ENCODE measurements at places on chromosomes 2 and 18.

DNA sequence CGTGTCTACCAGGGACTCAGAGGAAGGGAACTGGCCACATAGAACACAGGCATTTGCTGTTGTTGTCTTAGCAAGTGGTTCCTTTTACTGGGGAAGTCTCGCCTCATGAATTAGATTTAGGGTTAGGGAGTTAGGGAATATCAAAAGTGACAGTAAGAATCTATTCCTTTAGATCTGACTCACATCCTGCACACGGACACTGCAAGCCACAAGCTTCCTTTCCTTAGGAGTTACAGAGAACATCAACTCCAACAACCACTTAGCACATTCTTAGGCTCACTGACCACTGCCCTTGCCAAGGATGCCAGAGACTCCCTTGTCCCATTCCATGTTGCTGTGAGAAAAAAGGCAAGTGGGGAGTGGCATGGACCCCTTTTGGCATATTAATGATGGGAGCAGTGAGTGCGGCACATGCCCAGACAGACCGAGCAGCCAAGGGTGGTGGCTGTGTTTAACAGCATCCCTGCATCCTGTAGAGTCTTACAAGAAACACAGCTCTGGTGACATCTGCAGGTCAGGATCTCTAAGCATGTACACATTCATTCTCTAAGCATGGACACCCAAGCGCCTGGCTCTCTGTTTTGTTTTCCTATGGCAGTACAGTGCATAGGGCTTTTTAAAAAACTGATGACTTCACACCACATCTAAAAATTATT, 745.6 kb upstream of the RAB6C start:
- no peak for DNase-seq

DNA sequence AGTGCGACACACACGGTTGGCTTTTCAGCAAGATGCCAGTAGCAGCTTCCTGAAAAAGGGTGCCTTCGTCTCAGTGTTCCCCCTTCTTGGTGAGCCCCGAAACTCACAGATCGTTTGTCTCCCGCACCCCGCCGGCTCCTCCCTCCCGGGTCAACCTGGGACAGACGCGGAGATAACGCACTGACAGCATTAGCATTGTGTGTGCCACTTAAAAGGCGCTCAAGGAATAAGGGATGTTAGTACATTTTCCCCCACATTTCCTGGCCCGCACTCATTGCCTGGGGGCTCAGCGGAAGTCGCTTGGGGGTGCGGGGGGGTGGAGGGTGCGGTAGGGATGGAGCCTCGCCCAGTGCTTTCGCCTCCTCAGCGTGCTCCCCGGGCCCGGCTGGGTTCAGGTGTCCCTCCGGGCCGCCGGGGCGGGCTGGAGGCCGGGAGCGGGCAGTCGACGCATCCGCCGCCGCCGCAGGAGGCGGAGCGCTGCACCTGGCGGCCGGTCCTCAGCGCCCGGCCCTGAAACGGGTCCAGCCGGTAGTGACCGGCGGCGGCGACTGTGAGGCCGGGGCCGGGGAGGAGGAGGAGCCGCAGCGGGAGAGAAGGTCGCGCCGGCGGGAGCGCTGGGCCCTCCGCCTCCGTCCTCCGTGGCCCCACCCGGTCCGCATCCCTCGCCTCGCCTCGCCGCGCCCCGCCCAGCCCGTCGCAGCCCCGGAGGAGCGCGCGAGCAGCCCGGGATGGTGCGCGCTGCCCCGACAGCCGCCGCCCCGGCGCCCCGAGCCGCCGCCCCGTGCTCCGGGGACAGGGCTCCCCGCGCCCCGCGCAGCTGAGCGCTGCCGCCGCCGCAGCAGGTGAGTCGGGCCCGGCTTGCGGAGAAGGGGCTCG, at the start of gene MFSD6:
Gene MFSD6, plus strand, starts transcription at position 694 of the 876 bp plus-strand sequence. CDS start 27,675 bp downstream, outside the sequence.
- DNase-seq: peak; percentile 25

DNA sequence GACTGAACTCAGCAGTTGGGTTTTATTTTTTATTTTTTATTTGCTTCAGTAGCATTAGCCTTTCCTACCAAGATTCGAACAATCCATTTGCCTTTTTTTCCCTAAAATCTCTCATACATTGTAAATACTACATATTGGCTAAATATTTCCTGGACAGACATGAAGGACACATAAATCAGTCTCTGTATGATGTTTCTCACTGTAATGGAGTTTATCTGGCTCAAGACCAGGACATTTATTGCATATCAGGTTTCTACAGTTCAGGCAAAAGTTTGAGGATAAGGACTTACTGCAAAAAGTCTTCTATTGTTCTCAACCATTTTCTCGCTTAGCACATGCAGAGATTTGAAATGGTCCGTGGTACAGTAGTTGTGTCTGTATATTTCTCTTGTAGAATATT, 3.3 kb downstream of the CLUL1 start:
- no peak for DNase-seq

GRCh38 chr2:196555726-196556125, 83.8 kb upstream of the CCDC150 start:
- no peak for DNase-seq

GRCh38 chr2:233928594-233929351, 11.6 kb downstream of the TRPM8 start:
- DNase-seq: no peak

DNA sequence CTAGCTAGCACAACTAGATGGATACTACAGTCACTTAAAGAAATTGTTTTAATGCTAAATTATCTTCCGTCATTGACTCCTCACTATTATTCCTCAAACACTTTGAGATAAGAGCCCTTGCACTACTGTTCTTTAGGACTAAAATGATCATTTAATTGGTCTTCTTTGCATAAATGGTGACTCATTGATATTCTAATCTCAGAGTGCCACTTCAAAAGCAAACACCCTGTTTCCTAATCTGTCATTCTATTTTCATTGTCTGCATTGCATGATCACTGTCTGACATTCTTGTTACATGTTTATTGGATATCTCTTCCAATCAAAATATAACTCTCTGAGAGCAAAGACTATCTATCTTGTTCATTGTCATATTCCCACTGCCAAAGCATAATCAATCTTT, 313.9 kb downstream of the EXOC6B start:
- DNase-seq: no peak

DNA sequence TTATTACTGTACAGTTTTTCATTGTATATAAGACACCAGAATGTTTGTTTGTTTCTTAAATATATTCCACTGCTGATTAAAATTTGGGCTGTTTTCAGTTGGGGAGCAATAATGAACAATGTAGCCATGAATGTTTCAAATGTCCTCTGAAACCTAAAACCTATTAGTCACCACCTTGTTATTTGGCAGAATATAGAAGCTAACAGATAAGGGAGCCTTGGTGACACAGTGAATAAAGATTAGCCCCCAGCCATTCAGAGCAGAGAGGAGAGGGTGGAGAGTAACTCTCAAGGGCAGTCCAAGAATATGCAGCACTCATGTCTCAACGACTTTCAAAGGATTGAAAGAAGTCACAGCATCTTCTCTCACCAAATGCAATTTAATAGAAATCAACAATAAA, 43.1 kb upstream of the ATP8B1 start:
- DNase-seq: no peak

- DNase-seq: no peak
Observed at GRCh38 chr18:63312737-63313395, 6.7 kb downstream of the BCL2 start.

DNA sequence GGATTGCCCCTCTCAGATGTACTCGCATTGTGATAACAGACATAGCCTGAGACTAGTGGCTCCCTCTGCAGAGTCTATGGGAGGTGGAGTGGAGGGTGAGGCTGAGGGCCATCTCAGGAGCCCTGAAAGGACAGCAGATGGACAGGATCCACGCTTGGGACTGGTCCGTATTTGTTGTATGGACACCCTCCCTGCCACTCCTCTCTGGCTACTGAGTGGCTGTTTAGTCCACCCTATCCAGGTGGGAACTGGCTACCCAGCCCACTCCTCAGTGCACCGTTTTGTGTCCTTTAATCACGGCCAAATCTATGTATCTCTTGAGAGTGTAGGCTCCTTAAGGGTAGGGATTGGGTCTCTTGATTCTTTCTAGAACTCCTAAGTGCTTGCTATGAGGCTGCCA, 4.5 kb upstream of the GLI2 start:
- no peak for DNase-seq

- no peak for DNase-seq
Observed at GRCh38 chr18:41126541-41127235, 828.3 kb upstream of the PIK3C3 start.

- DNase-seq: no peak
Observed at GRCh38 chr2:156576005-156576404, 139.8 kb downstream of the GPD2 start.

DNA sequence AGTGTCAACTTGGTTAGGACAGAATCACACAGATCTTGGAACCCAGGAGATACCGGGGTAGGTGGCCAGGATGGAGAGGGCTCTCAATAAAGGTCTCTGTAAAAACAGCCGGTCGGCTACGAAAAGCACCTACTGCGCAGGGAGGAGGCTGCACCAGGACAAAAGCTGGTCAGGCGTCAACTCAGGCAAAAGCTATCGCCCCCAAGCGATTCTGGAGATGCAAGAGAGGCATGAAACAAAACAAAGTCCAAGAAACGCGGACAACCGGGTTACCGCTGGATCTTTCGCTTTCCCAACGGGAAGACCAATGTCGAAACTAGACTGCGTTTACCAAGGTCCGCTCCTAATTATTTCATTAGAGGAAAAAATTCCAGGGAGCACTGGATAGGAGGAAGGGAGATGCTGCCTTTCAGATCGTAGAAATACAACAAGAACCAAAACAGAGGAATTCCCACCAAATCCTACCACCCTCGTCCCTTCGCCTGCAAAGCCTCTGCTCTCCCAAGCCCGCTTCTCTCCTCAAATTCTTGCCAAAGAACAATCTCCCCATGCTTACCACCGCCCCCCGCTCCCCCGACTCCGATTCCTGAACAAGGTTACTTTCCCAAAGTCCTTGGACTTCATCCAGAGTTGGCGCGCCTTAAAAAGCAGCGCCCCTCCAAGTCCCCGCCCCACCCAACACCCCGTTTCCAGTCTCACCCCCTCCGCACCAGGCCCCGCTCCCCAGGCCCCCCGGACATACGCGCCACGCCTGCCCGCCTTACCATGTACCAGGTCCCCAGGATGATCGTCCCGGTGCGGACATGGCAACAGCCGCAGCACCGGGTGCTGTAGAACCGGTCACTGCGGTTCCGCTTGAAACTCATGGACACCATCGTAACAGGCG, 539 bp downstream of the LAPTM4A start:
- no peak for DNase-seq

GRCh38 chr18:10299643-10300042, 154.8 kb upstream of the APCDD1 start:
- no peak for DNase-seq
